ENCODE measurements at places on chromosomes 6 and 20.

GRCh38 chr6:75524322-75524972 lies 30.8 kb upstream of the FILIP1 start:
- peak; percentile 43 for DNase-seq

- no peak for DNase-seq
Measured at GRCh38 chr6:12653486-12653885, 63.1 kb upstream of the PHACTR1 start.

DNA sequence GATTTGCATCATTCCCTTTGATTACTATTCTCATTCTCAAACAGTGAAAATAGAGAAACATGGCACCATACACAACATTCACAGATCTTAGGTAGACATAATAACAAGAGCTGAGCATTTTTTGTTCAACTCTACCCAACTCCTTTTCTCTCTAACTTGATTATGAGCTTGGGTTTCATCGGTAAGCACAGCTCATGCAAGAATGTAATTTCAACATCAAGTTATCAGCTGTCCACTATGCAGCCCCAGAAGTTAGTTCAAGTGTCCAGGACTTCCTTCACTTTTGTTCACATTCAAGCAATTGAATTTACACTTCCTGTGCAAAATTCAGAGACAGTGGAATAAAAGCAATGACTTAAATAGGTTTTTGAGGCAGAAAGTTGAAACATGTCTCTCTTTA lies 297.7 kb upstream of the SASH1 start:
- no peak for DNase-seq

GRCh38 chr6:39189915-39190544 lies 39.2 kb downstream of the KCNK5 start:
- DNase-seq: peak; percentile 33

GRCh38 chr6:40732878-40733277 lies 145.7 kb upstream of the LRFN2 start:
- DNase-seq: no peak

- DNase-seq: no peak
Measured at GRCh38 chr6:56282391-56282790, 35.0 kb upstream of the COL21A1 start.
